Naive thymus-derived CD8-positive, alpha-beta T cell (primary cell): ENCODE measurements at places on chromosomes 4 and X. TPM values are rescaled to one million over a fixed set of nuclear protein-coding genes. Genes with fewer than 3 reads are reported as not detected.

Gene PFKFB1
- total RNA-seq = 0.44 TPM

Gene RNF212
- 7.7 TPM for total RNA-seq

Gene SPANXN3
- total RNA-seq = not detected

Gene SATL1
- total RNA-seq = not detected

Gene SHROOM2
- total RNA-seq = not detected

Gene ESX1
- total RNA-seq = not detected

Gene IL3RA
- total RNA-seq = not detected

Gene RBMXL3
- not detected for total RNA-seq

Gene INTU
- 0.60 TPM for total RNA-seq

Gene GAGE12H
- total RNA-seq = not detected

Gene GALNTL6
- total RNA-seq = not detected

DNA sequence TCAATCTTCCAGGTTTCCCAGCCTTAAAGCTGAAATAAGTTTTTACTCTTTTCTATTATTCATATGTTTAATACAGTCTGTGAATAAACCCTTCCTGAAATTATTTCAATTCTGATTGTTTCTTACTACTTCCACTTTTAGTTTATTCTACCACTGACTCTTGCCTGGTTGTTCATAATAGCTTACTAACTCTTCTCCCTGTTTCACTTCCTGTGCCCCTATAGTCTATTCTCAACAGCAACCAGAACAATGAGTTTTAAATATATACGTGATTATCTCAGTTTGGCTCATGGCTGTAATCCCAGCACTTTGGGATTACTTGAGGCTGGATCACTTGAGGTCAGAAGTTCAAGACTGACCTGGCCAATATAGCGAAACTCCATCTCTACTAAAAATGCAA lies 408.0 kb upstream of the SPOCK3 start:
- no peak for DNase-seq

GRCh38 chr4:158157412-158157811 lies 15.4 kb downstream of the GASK1B start:
- no peak for DNase-seq

DNA sequence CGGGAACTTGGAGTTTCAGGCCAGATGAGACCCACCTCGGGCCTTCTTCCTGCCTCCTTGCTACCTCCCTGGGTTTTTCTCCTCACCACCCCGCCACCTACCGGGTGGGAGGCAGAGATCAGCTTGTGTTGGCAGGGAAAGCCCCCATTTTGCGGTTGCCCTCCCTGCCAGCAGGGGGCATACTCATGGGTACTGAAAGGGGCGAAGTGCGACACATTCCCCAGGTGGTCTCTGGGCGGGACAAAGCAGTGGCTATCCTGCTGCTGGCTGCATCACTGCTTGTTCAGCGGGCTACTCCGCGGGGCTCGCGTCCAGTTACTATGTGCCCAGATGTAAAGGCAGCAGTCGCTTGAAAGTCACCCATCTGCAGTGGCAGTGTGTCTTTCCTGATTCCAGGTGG lies 330.3 kb downstream of the PDHA2 start:
- DNase-seq = no peak

DNA sequence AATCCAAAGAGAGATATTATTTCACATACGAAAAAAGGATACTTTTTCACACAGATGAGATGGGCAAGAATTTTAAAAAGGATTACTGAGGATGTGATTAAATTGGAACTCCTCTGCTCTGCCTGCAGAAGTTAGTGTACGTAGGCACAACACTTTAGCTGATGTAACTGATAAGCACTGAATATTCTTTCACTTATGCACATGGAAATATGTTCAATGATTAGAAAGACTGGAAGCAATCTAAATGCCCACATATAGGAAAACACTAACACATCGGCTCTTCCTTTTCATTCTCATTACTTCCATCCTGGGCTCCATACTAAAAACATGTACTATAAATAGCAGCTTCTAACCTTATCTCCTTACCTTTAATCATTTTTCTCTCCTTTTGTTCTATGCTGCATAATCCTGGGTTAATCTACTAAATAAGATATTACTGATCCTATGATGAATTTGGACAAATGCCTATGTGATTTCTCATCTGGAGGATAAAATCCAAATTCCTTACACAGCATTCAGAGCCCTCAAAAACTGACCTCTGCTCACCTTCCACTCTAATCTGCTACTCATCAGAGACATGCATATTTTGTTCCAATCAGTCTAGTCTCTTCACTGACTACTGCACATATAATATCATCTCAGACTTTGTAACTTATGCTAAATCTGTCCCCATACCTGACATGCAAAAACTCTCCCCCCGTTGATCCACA lies 197.8 kb downstream of the PDGFC start:
- DNase-seq = no peak

DNA sequence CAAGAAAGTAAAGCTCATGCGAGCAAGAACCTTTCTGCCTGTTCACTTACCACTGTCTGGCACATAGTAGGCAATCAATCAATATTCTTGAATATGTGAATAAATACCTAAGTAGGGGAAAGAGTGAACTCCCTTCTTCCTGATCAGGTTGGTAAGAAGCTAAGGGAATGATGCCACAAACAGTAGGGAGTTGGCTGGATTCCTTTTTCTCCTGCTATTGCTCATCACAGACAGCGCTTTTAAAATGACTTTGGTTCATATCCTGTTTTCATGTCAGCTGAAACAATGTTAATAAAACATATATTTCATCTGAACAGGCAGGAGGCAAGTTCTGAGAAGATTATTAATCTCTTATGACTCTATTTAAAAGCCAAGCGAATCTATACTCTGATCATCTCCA lies 99.2 kb downstream of the NSUN7 start:
- no peak for DNase-seq

GRCh38 chrX:155023907-155024833 lies 1.6 kb upstream of the F8 start:
- DNase-seq = no peak

DNA sequence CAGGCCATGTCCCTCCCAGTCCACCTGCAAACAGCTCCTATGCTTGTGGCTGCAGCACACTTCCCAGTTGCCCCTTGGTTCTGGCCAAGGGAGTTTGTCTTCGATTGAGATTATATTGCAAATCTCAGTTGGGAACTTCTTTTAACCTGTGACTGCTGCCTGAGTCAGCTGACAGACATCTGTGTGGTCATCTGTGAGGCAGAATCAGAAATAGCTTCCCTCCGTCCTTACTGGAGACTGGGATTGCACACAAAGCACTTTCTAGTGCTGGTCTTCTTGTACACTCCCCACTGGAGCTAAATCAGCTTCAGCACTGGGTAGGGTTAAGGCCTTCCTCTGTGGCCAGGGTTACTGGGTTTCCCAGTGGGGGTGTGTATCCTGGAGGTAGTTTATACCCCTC lies 34.3 kb downstream of the ZNF330 start:
- DNase-seq = no peak

- no peak for DNase-seq
Observed at GRCh38 chr4:111921714-111922113, 223.5 kb upstream of the FAM241A start.

DNA sequence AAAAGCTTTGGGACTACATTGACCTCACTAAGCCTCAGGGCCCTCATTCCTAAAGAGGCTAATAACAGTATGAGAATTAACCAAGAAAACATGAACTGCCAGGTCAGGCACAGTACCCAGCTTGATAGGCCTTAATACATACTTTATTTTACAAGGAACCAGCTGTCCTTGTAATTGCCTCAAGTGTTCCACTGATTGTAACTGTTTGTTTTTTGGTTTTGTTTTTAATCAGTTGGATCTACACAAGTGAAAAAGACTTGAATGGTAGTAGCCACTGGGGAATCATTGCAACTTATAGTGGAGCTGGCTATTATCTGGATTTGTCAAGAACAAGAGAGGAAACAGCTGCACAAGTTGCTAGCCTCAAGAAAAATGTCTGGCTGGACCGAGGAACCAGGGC lies 35.6 kb downstream of the PKD2 start:
- DNase-seq = no peak

- no peak for DNase-seq
Observed at GRCh38 chr4:81714291-81714690, 242.6 kb upstream of the RASGEF1B start.

GRCh38 chr4:141646969-141647368 lies 10.6 kb downstream of the IL15 start:
- no peak for DNase-seq

DNA sequence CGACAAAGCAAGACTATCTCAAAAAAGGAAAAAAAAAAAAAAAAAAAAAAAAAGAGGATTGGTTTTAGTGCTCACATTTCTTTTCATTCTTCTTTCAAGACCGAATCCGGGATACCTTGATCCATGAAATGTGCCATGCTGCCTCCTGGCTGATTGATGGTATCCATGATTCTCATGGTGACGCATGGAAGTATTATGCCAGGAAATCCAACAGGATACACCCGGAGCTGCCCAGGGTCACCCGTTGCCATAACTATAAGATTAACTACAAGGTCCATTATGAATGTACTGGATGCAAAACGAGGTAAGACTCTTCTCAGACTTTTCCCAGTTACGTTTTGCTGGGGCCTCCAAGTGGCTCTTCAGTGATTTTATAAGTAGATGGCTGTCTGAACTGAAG lies 6.1 kb downstream of the CXCR3 start:
- no peak for DNase-seq

- DNase-seq = no peak
Observed at GRCh38 chr4:25658357-25658771, 2.7 kb downstream of the SLC34A2 start.

GRCh38 chr4:22031423-22031822 lies 82.9 kb upstream of the KCNIP4 start:
- DNase-seq = no peak

DNA sequence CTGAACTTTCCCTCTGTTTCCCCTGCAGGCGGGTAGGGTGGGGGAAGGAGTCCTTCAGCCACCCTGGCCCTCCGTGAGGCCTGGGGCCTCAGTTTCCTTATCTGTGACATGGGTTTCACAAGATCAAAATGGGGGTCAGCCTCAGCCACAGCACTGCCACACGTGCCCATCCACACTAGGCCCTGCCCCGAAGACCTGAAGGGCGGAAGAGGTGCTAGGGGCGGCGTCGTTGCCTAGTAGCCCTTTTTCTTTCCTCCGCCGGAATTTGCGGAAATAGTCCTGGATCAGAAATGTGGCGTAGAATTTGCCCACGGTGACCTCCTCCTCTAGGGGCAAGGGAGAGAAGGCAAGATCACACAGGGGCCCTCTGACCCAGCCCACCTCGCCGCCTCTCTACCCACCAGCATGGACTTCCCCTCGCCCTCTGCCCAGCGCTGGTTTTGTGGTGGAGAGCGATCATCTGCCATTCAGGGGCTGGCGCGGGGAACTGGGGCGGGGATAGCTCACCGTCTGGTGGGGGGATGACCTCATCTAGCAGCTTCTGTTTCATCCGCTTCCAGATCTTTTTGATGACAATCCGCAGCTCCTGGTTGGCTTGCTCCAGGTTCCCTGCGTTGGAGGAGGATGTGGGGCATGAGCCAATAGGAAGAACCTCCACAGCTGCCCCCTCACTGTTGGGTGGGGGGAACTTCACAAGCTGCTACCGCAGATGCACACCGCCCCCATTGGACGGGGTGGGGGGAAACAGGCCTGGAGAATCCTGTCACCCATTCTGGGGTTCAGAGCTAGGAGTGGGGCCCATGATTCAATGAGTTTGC lies 9.7 kb upstream of the SYP start:
- DNase-seq = no peak

DNA sequence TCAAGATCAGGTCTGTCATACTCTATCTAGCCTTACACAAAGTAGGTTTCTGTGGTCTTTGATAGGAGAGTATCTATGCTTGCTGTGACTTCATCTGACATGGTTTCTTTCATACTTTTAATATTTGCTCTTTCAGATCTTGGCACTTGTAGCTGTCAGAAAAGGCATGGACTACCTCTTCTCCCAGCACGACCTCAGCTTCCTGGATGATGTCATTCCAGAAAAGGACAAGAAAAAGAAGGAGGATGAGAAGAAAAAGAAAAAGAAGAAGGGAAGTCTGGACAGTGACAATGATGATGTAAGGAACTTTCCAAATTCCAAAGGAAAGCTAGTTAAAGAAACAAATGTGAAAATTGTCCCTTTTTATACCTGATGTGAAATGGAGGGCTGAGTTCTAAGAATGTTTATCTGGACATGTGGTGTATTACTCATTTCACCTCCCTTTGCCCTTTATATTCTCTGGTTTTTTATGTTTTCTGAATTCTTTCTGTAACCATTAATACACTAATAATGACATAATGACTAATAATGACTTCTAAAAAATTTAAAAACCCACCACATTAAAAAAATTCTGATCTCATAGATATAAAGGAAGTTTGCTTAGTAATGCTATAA lies 221.2 kb downstream of the SLC4A4 start:
- no peak for DNase-seq

DNA sequence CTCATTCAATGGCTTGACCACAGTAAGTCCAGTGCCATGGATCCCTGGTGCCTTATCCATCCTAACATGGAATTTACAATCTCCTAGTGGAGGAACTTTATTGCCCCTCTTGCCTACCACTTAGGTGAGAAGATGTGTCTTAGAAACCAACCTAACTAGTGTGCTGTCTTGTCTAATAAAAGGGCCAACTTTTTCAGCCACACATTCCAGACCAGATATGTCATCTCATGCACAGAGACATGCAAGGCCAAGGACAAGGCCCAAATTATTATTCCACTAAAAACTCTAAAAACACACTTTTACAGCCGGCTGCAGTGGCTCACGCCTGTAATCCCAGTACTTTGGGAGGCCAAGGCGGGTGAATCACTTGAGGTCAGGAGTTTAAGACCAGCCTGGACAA lies 10.6 kb upstream of the PRDX4 start:
- DNase-seq = no peak

DNA sequence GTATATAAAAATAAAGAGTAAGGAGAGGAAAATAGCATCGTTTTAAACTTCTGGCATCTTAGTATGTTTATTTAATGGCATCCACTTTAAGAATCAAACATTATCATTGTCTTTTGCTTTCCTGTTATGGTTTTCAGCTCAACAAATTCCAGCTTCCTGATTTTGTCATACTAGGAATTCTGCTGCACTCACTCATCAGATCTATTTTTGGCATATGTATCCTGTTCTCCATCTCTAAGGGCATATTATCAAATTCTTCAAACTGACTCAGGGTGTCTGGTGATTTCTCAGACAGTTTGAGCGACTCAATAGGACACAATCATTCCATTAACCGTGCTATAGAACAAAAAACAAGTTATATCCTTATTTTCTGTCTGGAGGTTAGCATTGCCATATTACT lies 248.5 kb upstream of the DIAPH2 start:
- DNase-seq = no peak

- DNase-seq = no peak
Observed at GRCh38 chr4:11286533-11286932, 142.2 kb downstream of the HS3ST1 start.

- DNase-seq = no peak
Observed at GRCh38 chr4:74531963-74532794, 87.2 kb downstream of the AREG start.

- no peak for DNase-seq
Observed at GRCh38 chr4:28009541-28009940, 1148.9 kb downstream of the STIM2 start.

GRCh38 chrX:96650023-96650422 lies 34.6 kb upstream of the DIAPH2 start:
- DNase-seq = no peak
